ENCODE measurements at places on chromosomes 7 and 10.

DNA sequence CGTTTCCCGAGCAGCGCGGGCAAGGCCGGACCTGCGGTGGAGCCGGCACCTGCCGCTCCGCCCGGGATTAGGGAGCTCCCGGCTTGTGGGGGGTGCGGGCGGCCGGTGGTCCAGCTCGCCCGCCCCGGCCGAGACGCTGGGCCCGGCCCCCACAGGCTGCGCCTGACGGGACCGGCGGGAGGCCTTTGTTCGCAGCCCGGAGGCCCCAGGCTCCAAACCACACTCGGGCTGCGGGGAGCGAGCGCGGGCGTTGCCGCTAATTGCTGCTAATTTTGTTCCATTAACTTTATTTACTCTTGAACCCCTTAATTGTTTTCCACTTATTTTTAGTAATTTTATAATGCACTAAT, 9.6 kb downstream of the UNCX start:
- no peak for DNase-seq

DNA sequence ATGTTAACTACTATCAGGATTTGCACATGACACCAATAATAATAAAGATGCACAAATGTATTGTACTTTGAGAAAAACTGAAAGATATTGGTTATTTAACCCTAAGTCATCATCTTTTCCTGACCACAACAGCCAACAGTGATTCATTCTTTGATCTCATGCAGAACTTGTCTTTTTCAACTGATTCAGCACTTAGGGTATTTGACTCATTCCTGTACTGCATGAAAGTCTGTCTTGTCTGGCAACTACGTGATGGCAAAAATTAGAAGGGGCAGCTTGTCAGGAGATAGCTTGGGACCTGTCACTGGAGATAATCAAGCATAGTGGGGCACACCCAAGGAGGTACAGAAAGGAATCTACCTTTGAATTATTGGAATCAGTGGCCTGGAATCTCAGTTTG, 77.8 kb upstream of the LRRC17 start:
- DNase-seq: peak; percentile 85

- no peak for DNase-seq
Measured at GRCh38 chr10:80090121-80090520, 11.7 kb downstream of the TMEM254 start.

DNA sequence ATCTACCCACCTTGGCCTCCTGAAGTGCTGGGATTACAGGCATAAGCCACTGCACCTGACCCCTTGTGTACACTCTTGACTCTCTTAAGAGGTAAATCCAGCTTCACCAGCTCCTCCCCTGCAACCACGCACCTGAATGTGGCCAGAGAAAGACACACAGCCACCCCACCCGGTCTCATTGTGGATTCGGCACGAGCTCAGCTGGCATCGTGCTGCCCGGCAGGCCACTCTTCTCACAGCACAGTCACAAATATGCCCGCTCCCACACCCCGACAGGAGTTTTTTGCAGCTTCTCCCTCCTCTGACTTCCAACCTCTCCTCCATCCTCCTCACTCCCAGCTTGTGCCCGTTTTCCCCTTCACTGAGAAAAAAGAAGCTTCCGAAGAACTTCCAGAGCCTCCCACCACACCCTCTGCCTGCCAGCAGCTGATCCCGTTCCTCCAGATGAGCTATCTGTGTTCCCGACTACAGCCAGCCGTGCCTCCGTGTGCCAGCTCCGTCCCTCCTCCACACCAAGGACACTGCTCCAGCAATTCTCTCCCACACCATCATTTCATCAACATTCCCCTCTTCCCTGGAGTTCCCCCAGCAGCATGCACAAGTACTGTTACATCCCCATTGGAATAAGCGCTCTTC, 8.0 kb upstream of the SMARCD3 start:
- no peak for DNase-seq

DNA sequence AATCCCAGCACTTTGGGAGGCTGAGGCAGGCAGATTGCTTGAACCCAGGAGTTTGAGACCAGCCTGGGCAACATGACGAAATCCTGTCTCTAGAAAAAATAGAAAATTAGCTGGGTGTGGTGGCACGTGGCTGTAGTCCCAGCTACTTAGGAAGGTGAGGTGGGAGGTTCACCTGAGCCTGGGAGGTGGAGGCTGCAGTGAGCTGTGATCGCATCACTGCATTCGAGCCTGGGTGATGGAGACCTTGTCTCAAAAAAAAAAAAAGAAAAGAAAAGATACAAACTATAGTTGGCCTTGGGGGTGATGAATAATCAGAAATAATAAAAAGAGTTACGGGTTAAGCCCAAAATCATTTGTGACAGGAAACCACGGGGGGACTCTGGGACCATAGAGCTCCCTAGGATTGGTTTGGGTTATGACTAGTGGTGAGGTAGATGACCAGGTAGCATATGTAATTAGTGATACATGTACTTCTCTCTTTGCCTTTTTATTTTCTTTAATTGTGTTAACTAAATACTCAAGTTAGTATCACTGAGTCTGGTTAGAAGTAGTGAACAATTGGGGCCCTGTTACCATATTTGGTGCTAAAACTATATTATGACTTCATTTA, 10.4 kb upstream of the ASCC1 start:
- DNase-seq: no peak

DNA sequence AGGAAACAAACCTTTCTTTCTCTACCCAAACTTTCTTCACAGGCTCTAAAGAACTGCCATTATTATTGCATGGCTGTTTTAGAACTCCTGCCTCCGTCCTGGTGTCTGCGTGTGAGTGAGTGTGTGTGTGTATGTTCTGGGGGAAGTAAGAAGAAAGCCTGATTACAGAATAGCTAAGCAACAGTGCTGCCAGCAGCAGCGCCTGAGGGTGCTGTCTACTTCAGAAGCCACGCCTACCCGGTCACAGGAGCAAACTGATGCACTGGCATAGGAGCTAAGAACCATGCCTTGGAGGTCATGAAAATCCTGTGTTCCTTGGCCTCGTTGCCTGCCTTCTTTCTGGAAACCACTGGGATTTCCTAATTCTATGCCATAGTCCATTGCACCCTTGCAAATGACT, 25.2 kb downstream of the LIPK start:
- DNase-seq: no peak

DNA sequence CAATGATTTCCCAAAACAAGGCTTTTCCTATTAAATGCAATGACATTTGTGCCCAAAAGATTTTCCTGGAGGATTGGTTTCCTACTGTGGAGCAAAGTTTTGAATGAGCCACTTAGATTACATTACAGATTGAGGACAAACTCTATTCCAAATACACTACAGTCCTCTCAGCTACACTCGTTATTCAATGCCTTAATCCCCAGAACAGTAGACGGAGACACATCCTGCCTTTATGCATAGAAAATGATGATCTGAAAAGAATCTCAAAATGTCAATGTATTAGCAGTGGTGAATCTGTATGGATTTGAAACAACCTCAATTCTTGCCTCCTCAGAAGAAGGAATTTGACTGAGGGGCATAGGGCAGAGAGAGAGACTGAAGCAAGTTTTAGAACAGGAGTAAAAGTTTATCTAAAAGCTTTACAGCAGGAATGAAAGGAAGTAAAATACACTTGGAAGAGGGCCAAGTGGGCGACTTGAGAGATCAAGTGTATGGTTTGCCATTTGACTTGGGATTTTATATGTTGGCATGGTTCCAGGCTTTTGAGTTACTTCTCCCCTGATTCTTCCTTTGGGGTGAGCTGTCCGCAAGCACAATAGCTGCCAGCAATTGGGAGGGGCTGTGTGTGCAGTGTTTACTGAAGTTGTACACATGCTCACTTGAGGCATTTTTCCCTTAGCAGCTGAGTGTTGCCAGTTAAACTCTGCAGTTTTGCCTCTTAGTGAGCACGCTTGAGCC, 891.9 kb upstream of the MBL2 start:
- DNase-seq: no peak

- no peak for DNase-seq
Measured at GRCh38 chr10:119176166-119176565, 2.4 kb downstream of the PRDX3 start.

- DNase-seq: no peak
Measured at GRCh38 chr10:119919271-119919670, 26.7 kb downstream of the SEC23IP start.

DNA sequence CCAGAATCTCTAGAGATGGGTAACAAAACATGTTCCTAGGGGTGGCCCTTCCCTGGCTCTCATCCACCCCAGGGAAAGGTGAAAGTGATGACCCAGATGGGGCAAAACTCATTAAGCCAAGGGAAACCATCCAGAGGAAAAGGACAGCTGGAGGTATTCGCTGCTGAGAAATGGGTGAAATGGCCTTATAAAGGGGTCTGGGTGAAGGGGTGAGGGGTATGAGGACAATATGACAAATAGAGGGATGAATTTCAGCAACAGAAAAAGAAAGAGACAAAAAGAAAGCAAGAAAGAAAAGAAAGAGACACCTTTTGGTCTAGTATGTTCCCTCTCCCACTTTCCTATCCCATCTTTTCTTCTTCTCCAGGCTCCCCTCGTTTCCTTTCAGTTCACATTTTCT, 26.6 kb downstream of the ARHGAP21 start:
- no peak for DNase-seq

- DNase-seq: peak; percentile 85
Measured at GRCh38 chr7:27112955-27113949, 10.8 kb upstream of the HOXA2 start.

- no peak for DNase-seq
Measured at GRCh38 chr7:45718464-45719330, 144.5 kb downstream of the ADCY1 start.

DNA sequence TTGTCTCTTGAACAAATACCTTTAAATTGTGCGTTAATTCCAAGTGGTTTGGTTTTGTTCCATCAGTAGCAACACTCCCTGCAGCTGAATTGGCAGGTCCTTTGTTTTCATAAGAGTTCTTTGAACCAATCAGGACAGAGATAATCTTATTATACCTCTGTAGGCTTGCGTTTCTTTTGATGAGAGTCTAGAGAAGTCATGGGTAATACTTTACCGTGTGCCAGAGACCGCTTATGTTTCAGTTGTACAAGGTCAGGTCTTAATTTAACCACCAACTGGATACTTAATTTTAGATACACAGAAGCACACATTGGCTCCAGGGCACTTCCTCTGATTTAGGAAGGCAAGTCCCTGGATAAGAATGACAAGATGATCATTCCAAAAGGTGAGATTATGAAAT, at the start of gene ASB15:
Gene ASB15 (plus strand): TSS at position 292 of the 400 bp plus-strand sequence. CDS start 12,682 bp downstream, outside the sequence.
- DNase-seq: no peak

DNA sequence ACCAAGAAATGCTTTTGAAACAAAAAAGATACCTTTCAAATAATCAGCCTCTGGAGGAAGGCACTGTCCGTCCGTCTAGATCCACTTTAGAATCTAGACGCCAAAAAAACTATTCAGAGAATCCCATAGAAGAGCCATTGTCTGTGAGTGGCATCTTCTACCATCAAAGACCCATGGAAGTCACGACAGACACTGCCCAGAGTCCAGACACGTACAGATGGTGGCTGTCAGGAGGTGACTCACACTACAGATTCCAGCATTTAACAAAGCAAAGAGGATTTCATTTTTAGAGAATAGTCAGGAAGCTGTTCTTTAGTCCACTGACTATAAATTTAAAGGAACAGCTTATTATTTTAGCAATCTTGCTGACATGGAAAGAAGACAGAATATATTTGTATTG, 11.7 kb downstream of the C1QL3 start:
- peak; percentile 25 for DNase-seq

DNA sequence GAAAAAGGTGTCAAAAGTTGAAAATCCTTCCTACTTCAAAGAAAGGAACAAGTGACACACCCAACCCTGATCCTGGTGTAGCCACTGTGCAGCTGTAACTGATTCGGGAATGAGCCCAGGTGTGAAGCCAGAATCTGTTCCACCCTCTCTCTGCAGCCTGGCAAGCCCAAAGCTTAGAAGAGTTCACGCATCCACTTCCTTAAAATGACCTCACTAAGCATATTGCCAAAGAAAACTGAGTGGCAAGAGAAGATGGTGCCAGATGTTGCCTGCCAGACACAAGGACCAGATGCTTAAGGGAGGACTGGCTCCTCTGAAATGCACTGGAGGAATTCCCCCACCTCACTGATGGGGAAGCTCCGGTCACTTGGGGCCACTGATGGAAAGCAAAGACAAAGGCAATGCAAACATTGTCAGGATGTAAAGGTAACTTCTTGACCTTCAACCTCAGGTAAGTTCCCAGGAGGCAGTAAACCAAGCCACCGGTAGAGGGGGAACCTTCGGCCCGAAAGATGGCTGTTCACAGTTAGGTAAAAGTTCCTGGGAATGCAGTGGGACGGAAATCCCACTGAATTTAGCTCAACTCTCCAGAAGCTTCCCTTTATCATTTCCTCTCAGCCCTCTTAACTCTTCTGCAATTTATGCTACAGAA, 554.9 kb downstream of the KCNMA1 start:
- no peak for DNase-seq

DNA sequence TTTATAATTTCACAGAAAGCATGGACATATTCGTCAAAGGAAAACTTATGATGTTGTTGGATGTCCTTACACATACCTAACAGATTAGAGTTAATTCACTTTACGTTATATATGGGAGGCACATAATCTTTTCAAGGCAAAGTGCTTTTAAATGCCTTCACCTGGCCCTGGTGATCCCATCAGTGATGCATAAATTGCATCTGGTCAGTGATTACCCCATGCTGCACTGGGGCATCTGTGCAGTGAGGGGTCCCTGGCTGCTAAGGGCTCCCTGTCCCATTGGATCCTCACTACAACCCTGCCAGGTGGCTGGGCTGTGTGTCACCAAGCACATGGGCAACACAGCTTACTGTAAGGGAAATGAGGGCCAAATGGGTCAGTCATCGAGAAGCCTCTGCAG, 441.1 kb downstream of the RPS24 start:
- no peak for DNase-seq

GRCh38 chr7:155804897-155805825, 7.1 kb downstream of the SHH start:
- peak; percentile 62 for DNase-seq

GRCh38 chr10:11353006-11353896, 258.2 kb downstream of the USP6NL start:
- DNase-seq: no peak

GRCh38 chr10:78778444-78779338, 290.1 kb upstream of the ZMIZ1 start:
- DNase-seq: no peak

DNA sequence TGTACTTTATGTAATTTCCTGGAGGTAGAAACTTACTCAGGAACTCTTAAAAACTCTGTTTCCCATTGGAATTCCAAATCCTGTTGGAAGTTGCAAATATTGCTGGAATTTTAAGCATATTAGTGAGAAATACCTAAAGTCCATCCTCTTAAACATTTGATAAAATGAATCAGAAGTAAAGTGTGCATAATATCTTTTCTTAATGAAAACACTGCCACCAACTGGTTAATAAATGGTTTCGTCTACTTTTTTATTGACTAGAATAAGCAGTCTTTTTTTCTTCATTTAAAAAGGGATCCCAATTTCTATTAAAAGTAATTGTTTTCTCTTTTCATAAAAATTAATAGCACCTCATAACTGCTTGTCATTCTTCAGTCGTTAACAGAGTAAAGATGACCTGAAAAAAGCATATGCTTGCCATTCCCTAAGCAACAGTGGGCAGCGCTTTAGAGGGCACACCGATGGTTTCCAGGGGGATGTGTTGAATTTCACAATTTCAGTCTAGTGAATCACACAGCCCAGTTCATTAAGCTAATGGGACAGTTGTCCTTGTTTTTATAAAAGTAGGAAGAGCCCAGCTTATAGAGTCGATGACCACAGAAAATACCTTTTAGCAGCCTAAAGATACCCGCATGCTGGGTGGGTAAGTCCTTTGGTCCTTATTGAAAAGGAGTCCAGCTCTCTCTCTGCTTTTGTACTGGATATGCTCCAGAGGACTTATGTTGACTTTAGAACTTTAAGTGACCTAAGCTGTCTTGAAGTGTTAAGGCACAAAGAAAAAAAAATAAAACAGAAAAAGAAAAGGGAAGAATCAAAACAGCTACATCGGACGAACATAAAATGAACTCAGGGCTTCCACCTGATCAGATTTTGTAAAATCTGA, 28.5 kb downstream of the NPS start:
- DNase-seq: no peak
